ENCODE measurements at places on chromosomes 3 and 15.

DNA sequence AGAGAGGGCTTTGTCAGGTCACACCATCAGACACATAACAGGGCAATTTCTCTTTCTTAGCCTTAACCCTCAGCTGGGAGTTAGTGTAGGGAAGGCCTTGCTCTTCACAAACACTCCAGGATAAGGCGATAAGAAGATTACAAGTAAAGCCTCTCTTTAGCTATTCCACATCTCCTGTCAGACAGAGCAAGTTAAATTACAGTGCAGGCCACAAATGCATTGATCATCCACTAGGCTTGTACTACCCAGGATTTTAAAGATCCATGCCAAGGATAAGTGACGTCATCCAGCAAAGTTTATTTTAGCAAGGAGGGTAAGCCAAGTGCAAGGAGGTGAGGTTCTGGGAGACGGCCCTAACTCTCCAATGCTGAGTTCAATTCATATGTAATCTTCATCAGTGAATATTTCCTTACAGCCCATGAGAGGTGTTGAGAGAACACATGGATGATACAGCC, 890.6 kb upstream of the NR2F2 start:
- DNase-seq: no peak

- DNase-seq: peak; percentile 71
Observed at GRCh38 chr15:96359616-96360521, 29.4 kb downstream of the NR2F2 start.

- DNase-seq: no peak
Observed at GRCh38 chr3:46407970-46408369, 911 bp downstream of the CCRL2 start.

- DNase-seq: peak; percentile 78
Observed at GRCh38 chr3:113051302-113051711, 60.5 kb downstream of the GTPBP8 start.

DNA sequence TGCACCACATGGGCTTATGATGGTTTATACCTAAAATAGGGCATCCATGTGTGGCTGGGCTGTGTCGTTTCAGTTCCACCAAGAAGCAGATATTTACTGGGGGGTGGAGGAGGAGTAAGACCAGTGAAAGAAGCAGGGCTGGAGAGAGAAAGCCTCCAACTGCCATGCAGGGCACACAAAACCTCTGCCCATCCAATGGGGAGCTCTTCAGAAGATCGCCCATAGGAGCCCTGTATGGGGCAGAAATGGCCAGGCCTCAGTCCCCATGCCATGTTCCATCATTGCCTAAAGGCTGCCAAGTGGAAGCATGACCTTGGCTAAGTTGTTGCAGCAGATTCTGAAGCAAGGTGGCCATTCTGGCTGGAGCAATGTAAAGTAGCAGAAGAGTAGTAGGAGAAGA, 277.0 kb downstream of the MEX3B start:
- no peak for DNase-seq

DNA sequence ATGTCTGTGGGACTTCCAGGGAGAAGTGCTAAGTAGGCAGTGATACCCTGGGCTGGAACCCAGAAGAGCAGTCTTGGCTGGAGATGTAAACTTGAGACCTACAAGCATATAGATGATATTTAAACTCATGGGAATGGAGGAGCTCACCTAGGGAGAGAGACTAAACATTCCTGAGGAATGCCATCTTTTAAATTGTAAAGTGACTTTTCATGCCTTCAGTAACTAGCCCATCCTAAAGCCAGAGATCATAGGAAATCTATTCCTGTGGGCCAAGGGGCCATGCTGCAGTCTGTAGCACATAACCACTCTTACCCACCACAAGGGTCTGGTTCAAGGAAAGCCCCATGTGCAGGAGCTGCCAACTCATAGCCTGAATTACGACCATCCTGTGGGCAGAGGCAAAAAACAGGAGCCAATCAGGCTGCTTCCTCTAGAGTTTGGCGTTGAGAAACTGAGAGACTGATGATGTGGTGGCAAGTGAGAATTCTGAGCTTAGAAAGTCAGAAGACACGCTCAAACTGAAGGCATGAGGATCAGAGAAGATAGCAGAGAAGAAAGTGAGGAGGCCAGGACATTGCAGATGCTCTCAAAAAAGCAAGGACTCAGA, 37.5 kb downstream of the CTDSPL start:
- DNase-seq: no peak

GRCh38 chr15:39581793-39582285, 960 bp downstream of the THBS1 start:
- DNase-seq: peak; percentile 68
